ENCODE measurements at places on chromosomes 7 and 10.

- H3K27ac ChIP-seq = no peak overlapping the region
- DNase-seq = no peak
- no peaks in the 10 kb centered on the region for H3K4me1 ChIP-seq
- H3K4me3 ChIP-seq = no peak overlapping the region
- no peaks in the 10 kb centered on the region for H3K27me3 ChIP-seq
- H3K36me3 ChIP-seq = no peaks in the 10 kb centered on the region
Observed at GRCh38 chr7:110786328-110786965, 304.5 kb upstream of the LRRN3 start.

GRCh38 chr7:158973440-158973839 is 117.1 kb downstream of the DYNC2I1 start:
- H3K4me3 ChIP-seq = no peak overlapping the region
- H3K27ac ChIP-seq = peak overlapping the region; percentile 64
- H3K4me1 ChIP-seq = peaks cover 16% of the 10 kb centered on the region
- peaks cover 4% of the 10 kb centered on the region for H3K36me3 ChIP-seq
- no peak for DNase-seq

DNA sequence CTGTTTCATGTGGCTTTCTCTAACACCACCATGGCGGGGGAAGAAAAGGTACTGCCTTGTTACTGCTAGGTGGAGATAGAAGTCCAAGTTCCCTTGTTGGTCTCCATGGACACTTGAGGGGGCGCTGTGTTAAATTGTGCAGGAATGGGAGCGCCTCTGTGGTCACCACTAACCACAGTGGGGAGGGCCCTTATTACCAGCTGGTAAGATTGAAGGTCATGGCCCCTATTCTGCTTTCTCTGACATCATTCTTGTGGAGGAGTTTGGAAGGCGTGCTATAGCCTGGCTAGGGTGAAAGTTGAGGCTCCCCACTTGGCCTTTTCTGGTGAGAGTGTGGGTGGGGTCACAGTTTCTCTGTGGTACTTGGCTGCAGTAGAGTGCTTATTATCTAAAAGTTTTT is 14.9 kb upstream of the MXI1 start:
- H3K4me3 ChIP-seq = no peak overlapping the region
- no peak overlapping the region for H3K27ac ChIP-seq
- no peaks in the 10 kb centered on the region for H3K36me3 ChIP-seq
- H3K27me3 ChIP-seq = peaks cover 89% of the 10 kb centered on the region
- no peaks in the 10 kb centered on the region for H3K4me1 ChIP-seq

DNA sequence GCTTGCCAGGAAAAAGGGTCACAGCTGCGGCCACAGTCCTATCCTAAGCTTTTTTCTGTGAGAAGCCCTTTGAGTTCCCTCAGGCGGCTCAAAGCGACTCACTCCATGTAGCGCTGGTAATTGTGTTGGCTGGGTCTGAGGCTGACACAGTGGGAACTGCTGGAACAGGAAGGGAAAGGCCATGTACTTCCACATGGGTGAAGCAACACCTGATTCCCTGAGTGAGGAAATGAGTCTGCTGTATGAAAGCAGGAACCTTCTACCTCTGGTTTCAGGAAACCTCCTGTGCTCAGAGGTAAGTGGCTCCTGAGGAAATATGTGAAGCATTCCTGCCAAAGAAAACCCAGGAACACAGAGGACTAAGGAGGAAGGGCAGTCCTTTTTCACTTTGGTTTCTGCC is 734.6 kb upstream of the SORCS1 start:
- H3K4me1 ChIP-seq = no peaks in the 10 kb centered on the region
- H3K27me3 ChIP-seq = no peaks in the 10 kb centered on the region
- H3K27ac ChIP-seq = no peak overlapping the region
- no peak overlapping the region for H3K4me3 ChIP-seq

- no peak overlapping the region for H3K4me3 ChIP-seq
- peaks cover 21% of the 10 kb centered on the region for H3K4me1 ChIP-seq
- no peaks in the 10 kb centered on the region for H3K27me3 ChIP-seq
- H3K27ac ChIP-seq = peak overlapping the region; percentile 49
- peaks cover 9% of the 10 kb centered on the region for H3K36me3 ChIP-seq
Observed at GRCh38 chr7:2172311-2173188, 60.2 kb downstream of the MAD1L1 start.

GRCh38 chr10:2611603-2612002 is 455.7 kb upstream of the PFKP start:
- no peak overlapping the region for H3K27ac ChIP-seq
- no peaks in the 10 kb centered on the region for H3K36me3 ChIP-seq
- no peaks in the 10 kb centered on the region for H3K27me3 ChIP-seq
- no peak overlapping the region for H3K4me3 ChIP-seq
- DNase-seq = no peak

DNA sequence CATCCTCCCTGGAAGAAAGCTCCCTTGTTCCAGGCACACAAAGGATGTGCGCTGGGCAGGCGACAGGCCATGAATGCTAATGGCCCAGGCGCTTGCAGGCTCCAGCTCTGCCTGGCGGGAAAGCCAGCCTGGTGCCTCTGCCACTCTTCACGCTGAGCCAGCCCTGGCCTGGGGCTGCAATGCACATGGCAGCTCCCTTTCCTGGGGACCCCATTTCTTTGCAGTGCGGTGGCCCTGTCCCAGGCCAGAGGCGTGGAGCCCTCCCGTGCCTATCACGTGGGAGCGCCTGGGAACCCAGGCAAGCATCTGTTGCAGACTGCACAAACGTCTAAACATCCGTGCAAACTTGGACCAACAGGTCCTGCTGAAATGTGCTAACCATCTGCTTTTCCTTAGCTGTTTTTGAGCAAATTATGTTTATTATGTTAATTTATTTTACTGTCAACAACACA is 152.1 kb upstream of the LYZL2 start:
- H3K27me3 ChIP-seq = no peaks in the 10 kb centered on the region
- peaks cover 4% of the 10 kb centered on the region for H3K36me3 ChIP-seq
- no peak for DNase-seq
- peaks cover 13% of the 10 kb centered on the region for H3K4me1 ChIP-seq

DNA sequence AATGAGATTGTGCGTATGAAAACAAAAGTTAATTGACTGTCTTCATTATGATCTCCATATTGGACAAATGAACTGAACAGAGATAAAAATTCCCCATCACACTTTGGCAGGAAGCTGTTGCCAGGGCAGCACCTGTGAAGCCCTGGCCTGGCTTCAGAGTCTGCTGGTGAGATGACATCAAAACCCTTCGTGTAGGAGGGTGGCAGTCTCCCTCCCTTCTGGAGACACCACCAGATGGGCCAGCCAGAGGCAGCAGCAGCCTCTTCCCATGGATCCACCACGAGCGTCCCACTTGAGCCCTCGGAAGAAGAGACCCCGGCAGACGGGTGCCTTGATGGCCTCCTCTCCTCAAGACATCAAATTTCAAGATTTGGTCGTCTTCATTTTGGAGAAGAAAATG is at the start of gene DNTT:
DNTT (plus strand) TSS at position 205 of the 400 bp plus-strand sequence; CDS start at position 269, 64 bp downstream.
- H3K36me3 ChIP-seq = no peaks in the 10 kb centered on the region
- no peak for DNase-seq
- H3K27me3 ChIP-seq = peaks cover 80% of the 10 kb centered on the region
- H3K4me3 ChIP-seq = no peak within 1 kb of the TSS
- H3K4me1 ChIP-seq = no peaks in the 10 kb centered on the region

DNA sequence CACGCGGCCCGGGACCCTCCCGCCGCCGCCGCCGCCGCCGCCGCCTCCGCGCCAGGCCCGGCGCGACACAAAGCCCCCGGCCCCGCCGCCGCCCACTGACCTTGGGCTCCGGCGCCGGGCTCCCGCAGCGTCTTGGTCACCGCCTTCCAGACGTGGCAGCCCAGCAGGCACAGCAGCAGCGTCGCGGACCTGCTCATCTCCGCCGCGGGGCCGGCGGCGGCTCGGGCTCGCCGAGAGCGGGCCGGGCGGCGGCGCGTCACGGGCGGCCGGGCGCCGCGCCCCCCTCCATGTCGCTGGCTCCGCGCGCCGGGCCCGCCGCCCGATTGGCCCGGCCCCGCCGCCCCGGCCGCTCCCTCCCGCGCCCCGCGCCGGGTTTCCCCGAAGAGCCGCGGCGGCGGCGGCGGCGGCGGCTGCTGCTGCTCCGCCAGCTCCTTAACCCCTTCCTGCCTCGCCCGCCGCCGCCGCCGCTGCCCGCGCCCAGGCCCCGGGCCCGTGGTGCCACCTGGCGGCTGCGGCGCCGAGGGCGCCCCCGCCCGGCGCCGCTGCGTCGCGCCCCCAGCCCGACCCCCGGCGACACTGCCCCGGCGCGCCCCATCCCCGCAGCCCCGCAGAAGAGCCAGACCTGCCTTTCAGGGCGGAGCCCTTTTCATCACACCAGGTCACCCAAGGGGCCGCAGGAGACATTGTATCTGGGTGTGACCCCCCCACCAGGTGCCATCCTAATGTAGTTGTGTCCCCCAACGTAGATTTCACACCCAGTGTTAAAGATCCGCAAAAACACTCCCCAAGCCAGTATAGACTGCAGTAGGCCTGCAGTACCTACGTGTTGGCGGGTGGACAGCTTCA is at the start of gene FAM171A1:
FAM171A1 (minus strand) TSS at position 434 of the 846 bp plus-strand sequence; CDS start at position 197, 237 bp downstream.
- H3K4me3 ChIP-seq = peak within 1 kb of the TSS; percentile 67
- H3K27me3 ChIP-seq = peaks cover 43% of the 10 kb centered on the region
- DNase-seq = no peak
- H3K4me1 ChIP-seq = no peaks in the 10 kb centered on the region

DNA sequence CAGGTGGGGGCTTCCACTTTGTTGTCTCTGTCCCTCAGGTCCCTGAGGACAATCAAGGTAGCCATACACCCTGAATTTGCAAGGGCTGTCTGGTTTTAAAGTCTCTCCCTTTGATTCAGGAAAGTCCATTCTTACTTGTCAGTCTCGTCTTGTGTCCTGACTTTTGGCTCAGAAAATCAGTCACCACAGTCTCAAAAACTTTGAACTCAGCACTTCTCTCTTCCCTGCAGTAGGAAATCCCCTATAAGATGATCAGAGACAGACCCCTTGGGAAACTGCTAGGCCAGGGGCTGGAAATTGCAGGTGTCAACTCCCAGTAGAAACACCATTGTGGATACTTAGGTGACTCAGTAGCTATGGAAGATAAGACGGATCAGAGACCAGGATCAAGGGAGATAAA is 73.1 kb downstream of the CDC123 start:
- no peak for DNase-seq
- H3K27ac ChIP-seq = no peak overlapping the region
- H3K4me3 ChIP-seq = no peak overlapping the region
- no peaks in the 10 kb centered on the region for H3K36me3 ChIP-seq
- H3K4me1 ChIP-seq = peaks cover 10% of the 10 kb centered on the region

- peaks cover 8% of the 10 kb centered on the region for H3K36me3 ChIP-seq
- no peak overlapping the region for H3K4me3 ChIP-seq
- no peak for DNase-seq
- no peak overlapping the region for H3K27ac ChIP-seq
Observed at GRCh38 chr10:132542819-132543218, 5.2 kb downstream of the INPP5A start.

- no peaks in the 10 kb centered on the region for H3K36me3 ChIP-seq
- DNase-seq = no peak
- no peaks in the 10 kb centered on the region for H3K4me1 ChIP-seq
- H3K27me3 ChIP-seq = no peaks in the 10 kb centered on the region
Observed at GRCh38 chr10:31659665-31660064, 269.0 kb downstream of the ARHGAP12 start.

DNA sequence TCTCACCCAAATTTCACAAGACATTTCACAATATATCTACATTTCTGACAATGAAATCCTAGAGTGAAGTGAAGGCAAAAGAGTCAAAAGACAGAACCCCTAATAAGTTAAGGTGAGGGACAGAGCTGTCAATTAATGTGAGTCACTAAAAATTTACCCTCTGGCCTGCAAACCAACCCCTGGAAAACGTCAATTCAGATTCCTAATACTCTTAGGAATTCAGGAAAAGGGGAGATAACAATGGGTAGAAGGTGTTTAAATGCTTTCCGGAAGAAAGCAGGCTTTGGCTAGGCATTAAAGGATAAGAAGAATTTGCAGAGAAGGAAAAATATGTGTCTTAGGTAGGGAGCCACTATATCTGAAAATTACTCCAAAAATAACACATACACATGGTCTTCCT is 299.6 kb downstream of the INHBA start:
- DNase-seq = no peak
- H3K4me3 ChIP-seq = no peak overlapping the region
- no peaks in the 10 kb centered on the region for H3K36me3 ChIP-seq
- no peak overlapping the region for H3K27ac ChIP-seq
- H3K4me1 ChIP-seq = no peaks in the 10 kb centered on the region
- no peaks in the 10 kb centered on the region for H3K27me3 ChIP-seq

- H3K4me3 ChIP-seq = no peak overlapping the region
- no peaks in the 10 kb centered on the region for H3K27me3 ChIP-seq
- H3K27ac ChIP-seq = no peak overlapping the region
- DNase-seq = no peak
Observed at GRCh38 chr7:52547308-52547910, 488.0 kb upstream of the POM121L12 start.

- DNase-seq = no peak
- no peaks in the 10 kb centered on the region for H3K36me3 ChIP-seq
- no peak overlapping the region for H3K4me3 ChIP-seq
- H3K4me1 ChIP-seq = no peaks in the 10 kb centered on the region
Observed at GRCh38 chr10:64196638-64197315, 675.6 kb downstream of the REEP3 start.

DNA sequence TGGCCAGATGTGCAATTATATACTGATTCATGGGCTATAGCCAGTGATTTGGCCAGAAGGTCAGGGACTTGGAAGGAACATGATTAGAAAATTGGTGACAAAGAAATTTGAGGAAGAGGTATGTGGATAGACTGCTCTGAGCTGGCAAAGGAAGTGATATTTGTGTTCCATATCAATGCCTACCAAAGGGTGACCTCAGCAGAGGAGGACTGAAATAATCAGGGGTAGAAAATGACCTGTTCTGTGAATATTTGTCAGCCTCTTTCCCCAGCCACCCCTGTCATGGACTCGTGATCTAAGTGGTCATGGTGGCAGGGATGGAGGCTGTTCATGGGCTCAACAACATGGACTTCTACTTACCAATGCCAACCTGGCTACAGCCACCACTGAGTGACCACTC is 47.0 kb downstream of the PTPRE start:
- H3K27me3 ChIP-seq = peaks cover 52% of the 10 kb centered on the region
- H3K4me3 ChIP-seq = no peak overlapping the region
- H3K27ac ChIP-seq = no peak overlapping the region
- H3K4me1 ChIP-seq = no peaks in the 10 kb centered on the region
- H3K36me3 ChIP-seq = peaks cover 2% of the 10 kb centered on the region
- no peak for DNase-seq

- no peak overlapping the region for H3K27ac ChIP-seq
- H3K4me3 ChIP-seq = no peak overlapping the region
- H3K27me3 ChIP-seq = peaks cover 33% of the 10 kb centered on the region
- DNase-seq = no peak
Observed at GRCh38 chr7:90256778-90257177, 11.8 kb downstream of the CFAP69 start.

GRCh38 chr7:134472572-134473244 is 13.8 kb upstream of the AKR1B1 start:
- peaks cover 4% of the 10 kb centered on the region for H3K27me3 ChIP-seq
- H3K4me1 ChIP-seq = no peaks in the 10 kb centered on the region
- no peaks in the 10 kb centered on the region for H3K36me3 ChIP-seq

GRCh38 chr10:49364747-49365146 is 31.1 kb downstream of the DRGX start:
- peaks cover 48% of the 10 kb centered on the region for H3K27me3 ChIP-seq
- DNase-seq = no peak
- H3K36me3 ChIP-seq = no peaks in the 10 kb centered on the region
- H3K4me1 ChIP-seq = no peaks in the 10 kb centered on the region
- no peak overlapping the region for H3K4me3 ChIP-seq

- no peaks in the 10 kb centered on the region for H3K4me1 ChIP-seq
- H3K36me3 ChIP-seq = peaks cover 2% of the 10 kb centered on the region
- H3K27ac ChIP-seq = no peak overlapping the region
- H3K4me3 ChIP-seq = no peak overlapping the region
- H3K27me3 ChIP-seq = peaks cover 79% of the 10 kb centered on the region
Observed at GRCh38 chr7:27344471-27344870, 101.9 kb downstream of the EVX1 start.

Data from central memory CD8-positive, alpha-beta T cell (primary cell).